NCI-H510A (cell line): ENCODE measurements at places on chromosomes 12 and 14.

DNA sequence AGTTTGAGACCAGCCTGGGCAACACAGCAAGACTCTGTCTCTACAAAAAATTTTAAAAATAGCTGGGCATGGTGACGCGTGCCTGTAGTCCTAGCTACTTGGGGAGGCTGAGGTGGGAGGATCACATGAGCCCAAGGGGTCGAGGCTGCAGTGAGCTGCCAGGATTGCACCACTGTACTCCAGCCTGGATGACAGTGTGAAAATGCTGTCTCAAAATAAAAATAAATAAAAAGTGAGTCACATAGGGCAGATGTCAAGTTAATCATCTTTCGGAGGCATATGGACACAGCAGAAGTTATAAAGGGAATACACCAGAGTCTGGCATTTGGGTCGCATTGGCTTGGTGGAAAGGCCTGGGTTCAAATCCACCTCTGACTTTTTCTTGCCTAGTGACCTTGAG, 92.7 kb downstream of the PHETA1 start:
- no peak for DNase-seq

GRCh38 chr12:14950421-14950820, 11.0 kb downstream of the ARHGDIB start:
- DNase-seq = no peak

DNA sequence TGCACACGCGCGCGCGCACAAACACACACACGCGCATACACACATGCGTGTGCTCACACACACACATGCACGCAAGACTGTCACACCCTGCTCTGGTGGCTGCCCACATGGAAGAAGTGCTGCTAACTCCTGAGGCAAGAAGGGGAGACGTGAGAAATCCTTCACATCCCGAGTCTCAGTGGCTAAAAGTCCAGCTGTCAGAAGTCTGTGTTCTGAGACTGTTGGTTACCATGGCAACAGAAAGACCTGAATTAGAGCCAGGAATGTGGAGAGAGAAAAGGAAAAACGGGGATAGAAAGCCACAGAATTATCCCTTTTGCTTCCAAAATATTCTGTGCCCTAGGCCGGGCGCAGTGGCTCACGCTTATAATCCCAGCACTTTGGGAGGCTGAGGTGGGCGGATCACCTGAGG, 71.2 kb downstream of the PPFIBP1 start:
- DNase-seq = no peak

DNA sequence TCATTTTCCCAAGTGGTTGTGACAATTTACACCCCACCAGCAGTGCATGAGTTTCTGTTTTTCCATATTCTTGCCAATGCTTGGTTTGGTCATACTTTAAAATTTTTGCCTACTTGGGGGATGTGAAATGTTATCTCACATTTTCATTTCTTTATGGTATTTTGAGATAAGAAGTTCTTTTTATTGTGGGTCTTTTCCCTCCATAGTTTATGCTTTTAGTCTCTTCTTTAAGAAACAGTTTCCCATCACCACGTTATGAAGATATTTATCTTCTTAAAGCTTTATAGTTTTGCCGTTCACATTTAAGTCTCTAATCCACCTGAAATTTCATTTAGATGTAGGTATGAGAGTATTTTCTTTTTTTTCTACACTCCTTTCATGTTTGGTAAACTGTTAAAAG, 95.7 kb downstream of the PPM1A start:
- no peak for DNase-seq

- DNase-seq = no peak
Measured at GRCh38 chr14:20684662-20685456, 499 bp downstream of the RNASE4 start.

- no peak for DNase-seq
Measured at GRCh38 chr12:58804749-58805148, 115.6 kb downstream of the LRIG3 start.

DNA sequence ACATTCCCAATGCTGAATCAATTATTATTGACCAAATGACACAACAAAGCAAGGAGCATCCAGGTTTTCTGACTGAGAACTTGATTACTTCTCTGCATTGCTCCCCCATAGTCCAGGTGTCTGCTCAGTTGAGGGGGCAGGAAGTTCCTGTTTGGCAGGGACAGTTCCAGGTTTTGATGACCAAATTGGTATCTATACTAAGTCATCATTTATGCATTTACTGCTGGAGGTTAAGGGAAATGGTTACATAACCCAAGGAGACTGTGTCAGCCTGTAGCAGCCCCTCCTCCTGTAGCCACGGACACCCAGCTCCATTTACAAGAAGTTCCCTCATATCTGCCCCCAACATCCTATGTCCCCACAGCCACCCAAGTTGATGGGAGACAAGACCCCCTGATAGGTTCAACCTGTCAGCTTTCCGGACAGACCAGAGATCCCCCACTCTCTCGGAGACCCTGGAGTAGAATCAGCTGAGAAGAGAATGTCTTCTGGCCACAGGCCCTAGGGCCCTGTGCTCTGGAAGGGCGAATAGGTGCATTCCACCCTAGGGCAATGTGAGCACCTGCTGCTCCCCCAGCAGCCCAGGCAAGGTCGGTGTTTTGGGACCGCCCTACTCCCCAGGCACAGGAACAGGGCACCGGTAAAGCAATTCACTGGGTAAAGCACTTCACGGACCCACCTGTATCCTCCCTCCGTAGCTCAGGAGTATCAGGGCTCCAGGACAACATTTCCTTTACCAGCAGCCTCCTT, 23.6 kb downstream of the IRF2BPL start:
- no peak for DNase-seq

DNA sequence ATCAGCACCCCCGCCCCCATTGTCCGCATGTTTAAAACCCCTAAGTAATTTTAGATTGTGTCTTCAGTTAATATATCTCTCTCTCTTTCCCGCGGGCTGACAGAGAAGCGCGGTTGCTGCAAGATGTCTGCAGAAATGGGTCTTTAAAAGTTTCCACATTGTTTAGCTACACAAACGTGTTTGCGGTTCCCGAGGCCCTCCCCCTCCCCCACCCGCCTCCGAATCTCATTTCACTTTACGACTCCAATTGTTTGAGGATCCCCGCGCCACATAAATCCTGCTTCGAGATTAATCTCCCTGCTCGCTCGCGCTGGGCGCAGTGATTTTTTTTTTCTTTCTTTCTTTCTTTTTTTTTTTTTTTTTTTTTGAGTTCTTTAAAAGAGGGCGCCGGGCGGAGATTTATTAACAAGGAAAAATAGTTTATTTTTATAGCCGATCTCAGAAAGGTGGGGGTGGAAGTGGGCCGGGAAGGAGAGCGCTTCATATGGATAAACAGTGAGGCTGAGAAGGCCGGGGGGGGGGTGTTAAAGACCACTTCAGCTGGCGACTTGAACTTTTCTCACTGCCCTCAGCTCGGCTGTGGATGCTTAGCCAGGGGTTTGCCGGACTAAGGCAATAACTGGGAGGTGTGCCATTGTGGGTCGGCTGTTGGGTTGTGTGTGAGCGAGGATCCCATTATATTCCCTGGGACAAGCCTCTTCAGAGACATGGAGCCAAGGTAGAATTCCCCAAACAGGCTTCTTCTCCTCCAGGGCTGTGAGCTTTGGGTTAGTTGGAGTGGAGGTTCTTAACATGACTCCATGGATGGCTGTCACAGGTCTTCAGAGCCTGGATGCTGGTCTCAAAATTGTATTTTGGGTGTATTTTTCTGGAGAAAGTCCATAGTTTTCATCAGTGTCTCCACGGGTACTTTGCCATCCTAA, 39.7 kb upstream of the TBX5 start:
- no peak for DNase-seq

DNA sequence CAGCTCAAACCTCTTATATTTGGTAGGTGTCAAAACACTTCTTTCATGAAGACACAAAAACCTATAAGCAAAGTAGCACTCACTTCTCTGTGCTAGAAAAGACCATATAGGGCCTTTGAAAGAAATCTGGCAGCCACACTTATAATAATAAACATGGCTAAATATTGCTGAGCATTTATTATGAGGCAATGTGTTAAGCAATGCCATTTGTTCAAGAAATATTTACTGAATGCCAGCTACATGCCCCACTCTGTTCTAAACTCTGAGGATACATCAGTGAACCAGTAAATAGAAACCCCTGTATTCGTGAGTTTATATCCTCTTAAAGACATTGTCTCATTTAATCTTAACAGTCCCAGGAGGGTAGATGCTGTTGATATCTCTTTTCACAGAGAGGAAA, 52.0 kb downstream of the RNFT2 start:
- no peak for DNase-seq

GRCh38 chr14:65169351-65169750, 67.0 kb upstream of the MAX start:
- no peak for DNase-seq
